NCI-H1436 (cell line): ENCODE measurements at places on chromosomes 2 and 18.
A peak's percentile ranks its signal among the peaks of the same experiment; 100 is the strongest.

DNA sequence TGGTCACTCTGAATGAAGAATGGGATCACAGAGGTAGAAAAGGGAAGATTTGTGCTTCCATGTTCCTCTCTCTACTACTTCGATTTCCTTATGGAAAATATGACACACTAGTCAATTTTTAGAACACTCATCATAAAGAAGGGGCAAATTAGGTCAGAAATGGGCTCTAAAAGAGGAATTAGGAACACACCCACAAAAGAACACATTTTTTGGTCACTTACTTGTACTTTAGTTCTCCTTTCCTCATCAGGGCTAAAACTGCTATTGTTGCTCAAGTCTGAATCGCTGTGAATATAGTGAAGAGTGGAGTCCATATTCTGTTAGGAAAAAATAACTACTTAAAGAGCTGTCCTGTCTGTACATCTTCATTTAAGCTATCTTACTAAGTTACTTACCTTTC, 52.6 kb downstream of the PPP4R1 start:
- no peak for DNase-seq

DNA sequence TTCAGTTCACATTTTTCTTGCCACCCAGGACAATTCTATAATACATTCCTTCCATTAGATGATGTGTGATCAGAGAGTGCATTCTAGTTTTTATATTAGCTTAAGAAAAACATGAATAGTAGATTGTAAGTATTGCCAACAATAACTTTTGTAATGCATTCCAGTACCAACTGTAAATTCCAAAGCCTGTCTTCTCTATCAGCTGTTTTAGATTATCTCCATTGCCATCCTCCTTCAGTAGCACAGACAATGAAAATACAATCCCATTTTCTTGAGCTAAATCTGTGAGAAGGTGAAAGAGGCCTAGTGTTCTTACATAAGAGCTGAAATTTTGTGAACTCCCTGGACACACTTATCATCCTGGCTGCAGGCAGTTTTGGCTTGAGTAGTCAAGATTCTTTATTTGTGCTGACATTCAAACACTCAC, 103.9 kb downstream of the CCBE1 start:
- no peak for DNase-seq

- no peak for DNase-seq
Observed at GRCh38 chr2:2318949-2319348, 12.1 kb downstream of the MYT1L start.

DNA sequence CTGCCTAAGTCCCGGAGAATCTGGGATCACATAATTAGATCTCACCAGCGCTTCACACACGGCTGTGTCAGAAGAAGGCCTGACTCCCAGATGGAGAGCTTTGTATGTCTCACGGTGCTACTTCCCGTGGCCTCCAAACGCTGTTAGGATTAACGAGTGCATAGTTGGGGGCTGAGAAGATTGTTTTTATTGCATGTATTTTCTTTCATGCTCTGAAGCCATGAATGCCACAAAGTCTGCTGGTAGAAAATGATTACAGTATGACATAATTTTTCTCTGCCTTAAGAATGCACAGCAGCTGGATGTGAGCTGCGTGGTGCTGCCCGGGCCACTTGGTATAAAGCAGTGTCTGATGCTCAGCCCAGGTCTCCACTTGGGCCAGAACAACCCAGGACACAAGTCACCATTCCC, 166.5 kb downstream of the SEPTIN10 start:
- no peak for DNase-seq

GRCh38 chr2:278927-279320, 9.0 kb downstream of the ALKAL2 start:
- no peak for DNase-seq

- no peak for DNase-seq
Observed at GRCh38 chr2:47503481-47504070, 100.6 kb downstream of the MSH2 start.

DNA sequence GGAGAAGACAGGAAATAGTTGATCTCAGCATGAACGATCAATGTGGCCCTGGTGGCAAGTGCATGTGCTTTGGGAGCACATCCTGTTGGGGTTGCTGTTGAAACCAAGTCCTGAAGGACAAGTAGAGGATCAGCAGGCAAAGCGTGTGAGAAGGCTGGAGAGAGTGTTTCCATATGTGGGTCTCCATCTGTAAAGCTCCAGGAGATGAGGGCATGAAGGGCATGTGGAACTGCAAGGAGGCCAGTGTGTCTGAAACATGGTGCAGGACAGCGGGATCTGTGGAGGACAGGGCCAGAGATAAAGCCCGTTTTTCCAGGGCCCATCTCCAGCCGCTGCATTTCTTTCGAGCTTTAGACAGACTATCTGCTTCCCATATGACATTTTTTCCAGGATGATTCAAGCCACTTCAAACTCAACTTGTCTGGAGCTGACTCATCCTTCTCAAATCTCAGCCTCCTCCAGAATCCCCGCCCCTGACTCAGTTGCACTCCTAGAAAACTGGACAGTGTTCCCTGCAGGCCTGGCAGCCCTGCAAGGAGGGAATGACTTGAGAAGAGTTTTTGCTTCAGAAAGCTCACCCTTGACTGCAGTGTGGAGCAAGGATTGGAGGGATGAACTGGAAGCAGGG, 226.1 kb downstream of the VAPA start:
- DNase-seq, result no peak

DNA sequence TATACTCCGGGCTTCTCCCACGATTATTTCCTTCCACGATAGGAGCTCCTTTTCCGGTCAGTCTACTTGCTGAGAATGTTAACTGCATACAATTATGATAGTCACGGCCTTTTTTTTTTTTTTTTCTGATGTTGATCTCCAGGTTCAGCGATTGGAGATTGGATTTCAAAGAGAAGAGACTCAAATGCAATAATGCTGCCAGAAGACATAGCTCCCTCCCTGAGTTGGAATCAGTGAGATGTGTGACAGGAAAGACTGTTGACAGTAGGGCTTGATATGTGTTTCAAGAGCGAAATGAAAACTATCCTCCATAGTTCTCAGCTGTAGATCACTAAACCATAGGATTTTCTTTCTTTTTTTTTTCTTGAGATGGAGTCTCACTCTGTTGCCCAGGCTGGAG, 47.0 kb downstream of the NPPC start:
- DNase-seq, result no peak

DNA sequence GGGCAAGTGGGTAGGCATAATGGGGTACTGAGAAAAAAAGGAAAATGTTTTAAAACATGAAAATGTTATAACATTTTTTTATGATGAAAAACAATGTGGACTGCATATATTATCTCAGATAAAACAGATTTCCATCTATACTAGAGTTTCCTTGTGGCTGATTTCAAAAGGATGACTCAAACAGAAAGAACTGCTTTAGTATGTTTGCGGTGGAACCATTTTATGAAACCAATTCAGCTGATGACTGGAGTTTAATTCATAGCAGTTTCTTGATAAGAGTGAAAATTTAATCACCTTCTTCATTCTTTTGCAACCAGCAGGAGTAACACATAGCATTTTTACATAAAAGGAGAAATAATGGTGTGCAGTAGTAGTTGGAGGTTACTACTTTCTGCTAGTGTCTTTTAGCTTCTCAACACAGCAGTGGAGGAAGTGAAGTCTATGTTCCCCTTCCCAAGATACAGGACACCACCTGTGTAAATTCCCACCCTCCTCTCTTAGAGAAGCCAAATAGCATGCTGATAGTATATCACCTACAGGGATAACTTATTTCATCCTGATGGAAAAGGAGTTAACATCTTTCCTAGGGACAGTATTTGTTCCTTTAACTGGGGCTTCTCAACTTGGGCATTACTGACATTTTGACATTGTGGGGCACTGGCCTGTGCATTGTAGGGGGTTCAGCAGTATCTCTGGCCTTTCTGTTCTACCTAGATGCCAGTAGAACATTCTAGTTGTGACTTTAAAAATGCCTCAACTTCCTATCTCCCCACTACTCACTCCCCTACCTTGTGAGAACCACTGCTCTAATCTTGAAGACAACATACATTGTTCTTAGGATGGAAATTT, 29.9 kb downstream of the PELI1 start:
- no peak for DNase-seq

GRCh38 chr2:88737385-88737784, 45.9 kb downstream of the RPIA start:
- DNase-seq, result no peak

DNA sequence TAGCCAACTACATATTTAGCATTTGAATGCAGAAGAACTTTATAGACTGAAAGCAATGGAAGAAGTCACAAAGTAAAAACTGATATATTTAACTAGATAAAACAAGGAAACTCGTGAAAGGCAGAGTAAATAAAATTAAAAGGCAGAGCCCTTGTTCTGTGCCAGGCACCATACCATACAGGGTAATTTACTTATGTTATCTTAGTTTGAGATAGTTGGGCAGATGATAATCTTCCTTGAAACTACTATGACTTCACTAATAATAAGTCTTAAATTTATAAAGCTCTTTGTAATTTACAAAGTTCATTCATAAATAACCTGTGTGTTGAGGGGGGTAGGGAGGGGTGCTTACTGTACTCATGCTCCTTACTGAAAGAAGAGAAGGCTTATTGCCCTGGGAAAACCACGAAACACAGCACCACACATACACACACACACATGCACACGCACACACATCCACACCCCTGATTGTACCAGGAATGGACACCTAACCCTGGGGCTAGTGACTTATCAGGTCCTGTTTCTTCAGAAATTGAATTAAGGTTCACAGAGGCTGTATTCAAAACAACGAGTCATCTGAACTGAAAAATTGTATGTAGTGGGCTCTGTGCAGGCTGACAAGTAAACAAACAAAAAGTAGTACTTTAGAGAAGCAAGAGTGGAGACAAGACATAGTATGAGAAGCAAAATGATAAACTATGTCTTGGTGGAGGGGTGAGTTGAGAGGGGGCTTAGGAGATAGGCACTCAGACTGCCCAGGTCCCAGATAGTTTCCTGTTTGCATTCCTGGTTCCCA, 38.1 kb downstream of the AGFG1 start:
- DNase-seq, result no peak

DNA sequence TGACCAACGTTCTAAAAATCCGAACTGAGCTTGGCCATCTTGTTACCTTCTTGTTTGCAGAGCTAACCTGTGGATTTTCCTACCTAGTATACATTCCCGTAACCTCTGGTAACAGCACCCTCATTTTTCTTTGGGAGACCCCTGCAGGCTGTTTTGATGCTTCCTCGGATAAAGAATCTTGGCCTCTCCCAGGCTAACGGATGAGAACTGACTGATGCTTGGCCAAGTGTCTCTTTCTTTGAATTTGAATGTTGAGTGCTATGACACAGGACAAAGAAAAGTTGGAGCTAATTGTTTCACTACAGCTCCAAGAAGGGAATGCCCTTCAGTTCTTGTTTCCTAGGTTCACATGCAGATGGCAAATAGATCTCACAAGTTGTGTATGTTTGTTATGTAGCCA, 19.3 kb upstream of the CAVIN2 start:
- DNase-seq, result no peak

DNA sequence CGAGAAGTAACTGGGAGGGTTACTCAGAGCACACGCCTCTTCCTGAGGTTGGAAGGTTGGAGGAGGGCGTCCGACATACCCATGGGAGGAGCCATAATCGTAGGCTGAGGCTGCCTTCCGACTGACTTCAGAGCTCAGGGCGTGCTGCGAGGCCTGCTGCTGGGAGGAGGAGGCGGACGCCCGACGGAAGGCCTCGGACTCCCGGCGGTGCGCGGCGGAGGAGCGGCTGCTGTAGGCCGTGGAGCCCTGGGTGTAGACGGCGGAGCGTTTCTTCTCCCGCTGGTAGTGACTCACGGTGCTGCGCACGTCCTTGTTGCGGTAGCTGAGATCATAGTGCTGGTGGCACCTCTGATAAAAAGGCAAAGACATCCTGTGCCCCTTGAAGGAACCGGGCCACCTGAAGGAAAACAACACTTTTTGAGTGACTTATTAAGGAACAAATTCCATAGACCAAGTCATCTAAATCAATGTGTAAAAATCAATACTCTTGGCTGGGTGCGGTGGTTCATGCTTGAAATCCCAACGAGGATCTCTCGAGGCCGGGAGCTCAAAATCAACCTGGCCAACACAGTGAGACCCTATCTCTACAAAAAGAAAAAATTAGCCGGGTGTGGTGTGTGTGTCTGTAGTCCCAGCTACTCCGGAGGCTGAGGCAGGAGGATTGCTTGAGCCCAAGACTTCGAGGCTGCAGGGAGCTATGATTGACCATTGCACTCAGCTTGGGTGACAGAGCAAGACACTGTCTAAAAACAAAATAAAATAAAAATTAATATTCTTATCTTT, 4.7 kb downstream of the MYOM1 start:
- no peak for DNase-seq

- no peak for DNase-seq
Observed at GRCh38 chr2:214519258-214519818, 108.5 kb downstream of the VWC2L start.

- no peak for DNase-seq
Observed at GRCh38 chr2:168993538-168993937, 37.6 kb downstream of the ABCB11 start.

GRCh38 chr2:118750959-118751565, 96.4 kb downstream of the EN1 start:
- DNase-seq, result no peak

DNA sequence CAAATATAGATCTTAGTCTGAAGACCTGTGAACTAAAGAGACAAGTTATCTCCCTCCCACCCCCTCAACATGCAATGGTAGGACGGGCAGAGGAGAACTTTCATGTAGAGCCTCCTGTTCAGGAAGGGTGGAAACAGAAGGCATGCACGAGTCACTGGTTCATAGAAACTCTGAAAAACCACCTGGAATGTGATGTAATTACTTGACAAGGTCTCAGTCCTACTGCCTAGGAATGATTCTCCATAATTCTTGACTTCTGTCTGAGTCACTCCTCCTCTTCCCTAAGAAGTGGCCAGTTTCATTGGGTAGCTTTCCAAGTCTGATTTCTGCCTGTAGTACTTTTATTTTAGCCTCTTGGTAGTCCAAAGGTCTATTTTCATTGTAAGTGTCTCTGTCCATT, 277.3 kb downstream of the PTPRM start:
- no peak for DNase-seq

DNA sequence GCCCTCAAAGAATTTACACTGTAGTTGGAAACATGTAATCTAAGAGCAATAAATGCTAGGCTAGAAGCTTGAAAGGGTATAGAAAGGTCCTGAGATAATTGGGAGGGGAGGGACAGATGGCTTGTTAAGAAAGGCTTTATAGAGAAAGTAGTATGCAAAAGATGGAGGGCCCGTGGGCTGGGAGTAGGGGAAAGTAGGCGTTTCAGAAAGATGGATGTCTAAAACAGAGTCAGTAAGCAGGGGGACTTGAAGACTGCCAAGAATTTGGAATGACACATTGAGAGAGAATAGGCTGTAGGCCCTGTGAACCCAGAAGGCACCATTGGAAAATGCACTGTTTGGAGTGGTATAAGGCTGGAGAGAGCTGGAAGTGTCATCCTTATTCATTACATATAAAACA, 822 bp downstream of the PSMG2 start:
- DNase-seq, result peak; percentile 2

GRCh38 chr2:20635675-20636584, 15.0 kb downstream of the HS1BP3 start:
- peak; percentile 60 for DNase-seq
